ENCODE measurements at places on chromosomes 6 and 20. TPM values are rescaled to one million over a fixed set of nuclear protein-coding genes. Genes with fewer than 3 reads are reported as not detected.

SLC52A3 gene
- 4.1 TPM for total RNA-seq

POFUT1 gene
- 14.4 TPM for total RNA-seq

FKBP1C gene
- 0.53 TPM for total RNA-seq

FAM135A gene
- total RNA-seq = 40.9 TPM

IPCEF1 gene
- total RNA-seq = 104 TPM

POLR3F gene
- total RNA-seq = 17.4 TPM

CAP2 gene
- total RNA-seq = 111 TPM

HLA-B gene
- 230 TPM for total RNA-seq

SEC63 gene
- total RNA-seq = 89.6 TPM

COL21A1 gene
- total RNA-seq = 4.1 TPM

C20orf204 gene
- 1.7 TPM for total RNA-seq

GPR63 gene
- 10.1 TPM for total RNA-seq

IYD gene
- total RNA-seq = not detected

LY6G5C gene
- 6.0 TPM for total RNA-seq

GPRC6A gene
- total RNA-seq = not detected

FAM50B gene
- total RNA-seq = 20.7 TPM

CAGE1 gene
- total RNA-seq = not detected

UBE2J1 gene
- 22.2 TPM for total RNA-seq

ERVFRD-1 gene
- total RNA-seq = not detected

CLDN20 gene
- not detected for total RNA-seq

Data from dorsolateral prefrontal cortex (tissue), 122 donors.